ENCODE measurements at places on chromosomes 5 and 9.

DNA sequence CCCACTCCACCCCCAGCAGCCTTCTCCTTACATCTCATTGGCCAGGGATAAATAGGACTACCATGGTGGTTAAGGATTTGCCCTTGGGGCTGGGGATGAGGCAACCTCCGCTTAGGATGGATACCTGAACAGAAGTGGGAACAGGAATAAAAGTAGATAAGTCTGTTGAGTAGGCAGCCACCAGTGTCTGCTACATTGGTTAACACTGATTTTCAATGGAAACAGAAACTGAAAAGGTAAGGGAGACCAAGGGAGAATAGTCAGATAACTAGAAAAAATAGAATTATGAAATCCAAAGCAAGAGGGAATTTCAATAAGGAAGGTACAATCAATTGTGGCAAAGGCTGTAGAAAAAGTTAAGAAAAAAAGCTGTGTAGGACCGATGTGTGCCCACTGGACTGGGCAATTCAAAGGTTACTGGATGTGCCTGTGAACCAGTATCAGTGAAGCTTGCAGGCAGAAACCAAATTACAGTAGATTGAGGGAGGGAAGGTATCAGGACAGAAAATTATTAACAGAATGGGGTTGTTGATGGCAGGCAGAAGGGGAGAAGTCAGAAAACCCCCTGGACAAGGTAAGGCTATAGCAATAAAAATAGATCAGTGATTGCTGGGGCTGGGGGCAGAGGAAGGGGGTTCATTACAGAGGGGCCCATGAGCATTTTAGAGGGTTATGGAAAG lies 48.7 kb downstream of the DNAJC21 start:
- no peaks in the 10 kb centered on the region for H3K27me3 ChIP-seq
- no peak for DNase-seq
- H3K4me3 ChIP-seq = no peak overlapping the region
- no peaks in the 10 kb centered on the region for H3K36me3 ChIP-seq
- H3K4me1 ChIP-seq = peaks cover 9% of the 10 kb centered on the region
- H3K27ac ChIP-seq = no peak overlapping the region

GRCh38 chr5:126122942-126123341 lies 300.3 kb upstream of the GRAMD2B start:
- H3K4me1 ChIP-seq = no peaks in the 10 kb centered on the region
- H3K27ac ChIP-seq = no peak overlapping the region
- no peak overlapping the region for H3K4me3 ChIP-seq
- no peak for DNase-seq
- H3K27me3 ChIP-seq = no peaks in the 10 kb centered on the region

- DNase-seq = no peak
- peaks cover 2% of the 10 kb centered on the region for H3K36me3 ChIP-seq
- peak overlapping the region; percentile 42 for H3K4me3 ChIP-seq
- H3K27ac ChIP-seq = no peak overlapping the region
- H3K4me1 ChIP-seq = peaks cover 6% of the 10 kb centered on the region
- no peaks in the 10 kb centered on the region for H3K27me3 ChIP-seq
Measured at GRCh38 chr5:154690488-154690887, 64.7 kb upstream of the LARP1 start.

GRCh38 chr5:93724791-93725190 lies 16.6 kb downstream of the POU5F2 start:
- H3K27ac ChIP-seq = no peak overlapping the region
- no peak for DNase-seq
- H3K27me3 ChIP-seq = no peaks in the 10 kb centered on the region
- no peaks in the 10 kb centered on the region for H3K36me3 ChIP-seq
- no peak overlapping the region for H3K4me3 ChIP-seq
- no peaks in the 10 kb centered on the region for H3K4me1 ChIP-seq

- H3K27ac ChIP-seq = no peak overlapping the region
- no peak overlapping the region for H3K4me3 ChIP-seq
- no peaks in the 10 kb centered on the region for H3K4me1 ChIP-seq
- no peaks in the 10 kb centered on the region for H3K36me3 ChIP-seq
Measured at GRCh38 chr5:8188874-8189565, 320.1 kb downstream of the MTRR start.

GRCh38 chr5:18043344-18043743 lies 409.1 kb downstream of the TAF11L14 start:
- no peak overlapping the region for H3K27ac ChIP-seq
- no peaks in the 10 kb centered on the region for H3K27me3 ChIP-seq
- H3K36me3 ChIP-seq = no peaks in the 10 kb centered on the region
- no peak for DNase-seq
- H3K4me1 ChIP-seq = no peaks in the 10 kb centered on the region
- H3K4me3 ChIP-seq = no peak overlapping the region

DNA sequence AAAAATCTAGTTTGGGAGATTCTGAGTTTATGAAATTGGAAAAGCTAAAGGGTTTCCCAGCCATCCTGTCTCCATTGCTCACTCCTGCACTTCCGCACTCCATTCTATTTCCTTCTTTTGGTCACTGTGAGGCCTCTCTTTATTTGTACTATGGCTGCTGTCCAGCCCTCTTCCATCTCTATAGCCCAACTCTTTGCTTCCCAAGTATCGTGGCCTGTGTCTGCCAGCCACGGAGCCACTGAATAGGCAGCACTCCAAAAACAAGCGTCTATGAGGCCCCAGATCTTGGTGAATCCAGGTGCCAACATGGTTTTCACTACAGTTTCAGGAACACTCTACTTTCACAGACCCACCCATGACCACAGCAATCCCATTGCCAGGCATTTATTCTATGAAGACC lies 37.2 kb downstream of the GRAMD2B start:
- H3K4me1 ChIP-seq = no peaks in the 10 kb centered on the region
- peaks cover 5% of the 10 kb centered on the region for H3K36me3 ChIP-seq
- no peak overlapping the region for H3K4me3 ChIP-seq
- H3K27ac ChIP-seq = no peak overlapping the region

- no peaks in the 10 kb centered on the region for H3K27me3 ChIP-seq
- no peak for DNase-seq
- H3K27ac ChIP-seq = no peak overlapping the region
- H3K4me3 ChIP-seq = no peak overlapping the region
Measured at GRCh38 chr5:31617867-31618266, 21.1 kb upstream of the PDZD2 start.

All from trophoblast cell (in vitro differentiated cells and primary cell).